NCI-H446 (cell line): ENCODE measurements at places on chromosomes 12 and 14.

DNA sequence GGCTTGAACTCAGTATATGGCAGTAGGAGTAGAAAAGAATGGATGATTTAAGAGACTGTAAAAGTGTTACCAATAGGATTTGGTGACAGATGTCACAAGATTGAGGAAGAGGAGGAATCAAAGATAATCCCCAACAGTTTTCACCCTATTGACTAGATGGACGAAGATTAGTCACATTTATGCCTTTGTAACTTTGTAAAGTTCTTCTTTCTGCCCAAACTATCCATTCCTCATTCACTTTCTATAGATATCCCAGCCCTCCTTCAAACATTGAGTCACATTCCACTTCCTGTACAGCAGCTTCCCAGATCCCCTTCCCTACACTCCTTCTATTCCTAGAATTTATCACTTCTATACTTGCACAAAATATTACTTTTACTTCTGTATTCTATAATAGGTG is 207.9 kb downstream of the BTG1 start:
- no peak for DNase-seq

DNA sequence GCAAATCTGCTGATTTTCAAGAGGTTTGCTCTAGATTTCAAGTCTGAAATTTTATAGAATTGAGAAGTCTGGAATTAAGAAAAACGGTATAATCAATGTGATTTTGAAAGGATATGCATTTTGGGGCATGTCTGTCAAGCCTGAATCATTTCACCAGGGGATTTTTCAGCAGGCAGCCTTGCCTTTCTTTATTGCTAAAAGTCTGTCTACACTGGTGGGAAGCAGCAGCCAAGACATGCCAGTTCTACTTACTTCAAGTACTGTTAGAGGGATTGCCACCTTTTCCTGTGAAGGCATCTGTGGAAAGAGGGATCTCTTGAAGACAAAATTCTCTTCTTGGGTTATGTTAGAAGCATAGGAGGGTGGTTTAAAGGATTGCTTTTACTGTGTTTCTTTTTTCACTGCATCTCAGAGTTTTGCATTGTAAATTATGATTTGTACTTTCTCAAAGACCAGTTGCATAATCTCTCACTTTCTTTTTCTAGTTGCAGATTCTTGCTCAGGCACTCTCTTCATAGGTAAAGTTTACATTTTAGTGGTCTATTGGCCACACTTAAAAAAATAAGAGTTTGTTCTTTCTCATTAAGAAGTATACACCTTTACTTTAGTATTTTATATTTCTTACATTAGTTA is 837.0 kb downstream of the GALC start:
- DNase-seq, result no peak

DNA sequence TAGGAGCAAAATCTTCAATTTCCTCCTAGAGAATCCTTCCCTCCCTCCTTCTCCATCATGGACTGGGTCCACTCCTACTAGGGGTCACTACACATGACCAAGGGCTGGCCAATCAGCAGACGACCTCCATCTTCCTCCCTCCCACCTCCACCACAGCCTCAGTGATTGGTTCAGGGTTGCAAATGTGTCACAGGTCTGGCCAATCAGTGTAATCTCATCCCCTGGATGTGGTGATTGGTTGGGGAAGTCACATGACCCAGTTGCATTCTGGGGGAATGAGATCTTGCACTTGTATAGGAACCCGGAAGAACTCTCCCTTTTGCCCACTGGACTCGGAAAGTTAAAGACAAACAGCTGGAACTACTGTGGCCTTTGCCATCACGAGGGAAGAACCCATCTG is 169.2 kb downstream of the PIWIL1 start:
- no peak for DNase-seq

DNA sequence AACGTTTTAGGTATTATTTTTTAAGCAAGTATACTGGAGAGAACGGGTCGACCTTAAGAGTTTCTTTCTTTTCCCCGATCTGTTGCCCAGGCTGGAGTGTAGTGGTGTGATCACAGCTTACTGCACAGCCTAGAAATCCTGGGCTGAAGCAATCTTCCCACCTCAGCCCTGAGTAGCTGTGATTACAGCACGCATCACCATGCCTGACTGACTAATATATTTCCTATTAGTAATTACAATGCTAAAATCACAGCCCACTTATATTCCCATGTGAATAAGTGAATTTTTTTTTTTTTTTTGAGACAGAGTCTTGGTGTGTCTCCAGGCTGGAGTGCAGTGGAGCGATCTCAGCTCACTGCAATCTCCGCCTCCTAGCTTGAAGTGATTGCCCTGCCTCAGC is 50.4 kb downstream of the DICER1 start:
- no peak for DNase-seq

DNA sequence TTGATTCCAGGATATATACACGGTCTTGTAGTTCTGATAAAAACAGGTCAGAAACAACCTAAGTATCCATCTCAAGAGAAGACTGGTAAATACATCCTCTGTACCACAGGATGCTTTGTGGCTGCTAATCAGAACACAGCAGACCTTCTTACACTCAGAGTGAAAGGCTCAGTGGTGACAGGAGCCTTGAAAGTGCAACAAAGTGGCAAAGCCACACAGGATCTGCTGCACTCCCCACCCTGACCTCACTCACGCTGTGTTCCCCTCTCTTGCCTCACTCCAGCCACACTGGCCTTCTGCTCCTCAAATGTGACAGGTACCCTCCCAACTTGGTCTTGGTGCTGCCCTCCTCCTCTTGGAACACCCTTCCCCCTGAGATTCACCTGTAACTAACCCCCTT is 98.1 kb upstream of the GRIP1 start:
- DNase-seq, result no peak

DNA sequence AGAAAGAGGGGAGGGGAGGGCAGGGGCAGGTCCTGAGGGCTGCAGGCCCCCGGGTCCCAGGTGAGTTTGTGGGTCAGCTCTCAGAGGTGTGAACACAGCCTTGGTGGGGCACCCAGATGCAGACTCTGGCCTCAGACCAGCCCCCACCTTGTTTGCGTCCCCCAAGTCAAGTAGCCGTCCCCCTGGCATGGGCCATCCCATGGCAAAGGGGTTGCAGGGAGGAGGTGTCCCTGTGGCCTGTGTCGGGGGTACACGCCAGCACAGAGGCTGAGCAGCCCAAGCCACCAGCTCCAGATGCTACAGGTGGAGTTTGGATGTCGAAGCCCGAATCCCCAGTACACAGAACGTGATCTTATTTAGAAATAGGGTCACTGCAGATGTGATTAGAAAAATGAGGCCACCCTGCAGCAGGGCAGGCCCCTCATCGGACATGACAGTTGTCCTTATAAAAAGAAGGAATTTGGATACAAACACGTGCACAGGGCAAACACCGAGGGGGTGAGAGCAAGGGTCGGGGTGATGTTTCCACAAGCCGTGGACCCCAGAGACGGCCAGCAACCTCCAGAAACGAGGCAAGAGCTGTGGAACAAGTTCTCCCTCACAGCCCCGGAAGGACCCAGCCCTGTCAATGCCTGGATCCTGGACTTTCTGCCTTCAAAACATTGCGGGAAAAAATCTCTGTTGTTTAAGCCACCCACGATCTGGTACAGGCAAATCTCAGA is 141.2 kb upstream of the C14orf180 start:
- no peak for DNase-seq

DNA sequence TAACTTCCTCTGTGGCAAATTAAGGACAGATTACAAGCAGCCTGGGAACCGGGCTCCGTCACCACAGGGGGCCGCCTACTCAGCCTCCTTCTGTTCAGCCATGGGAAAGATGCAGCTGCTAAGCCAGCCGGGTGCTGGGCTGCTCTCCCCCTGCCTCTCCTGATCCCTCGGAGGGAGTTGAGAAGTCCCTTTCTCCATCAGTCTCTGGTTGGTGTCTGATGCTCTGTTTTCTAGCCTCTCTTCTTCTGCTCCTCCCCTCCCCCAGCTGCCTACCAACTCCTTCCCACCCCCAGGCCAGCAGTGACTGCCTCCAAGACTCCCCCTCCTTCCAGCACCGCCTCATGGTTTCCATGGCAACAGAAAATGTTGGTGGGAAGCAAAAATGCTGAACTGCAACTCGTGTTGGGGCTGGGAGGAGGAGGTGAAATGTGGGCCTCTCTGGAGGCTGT is 486.7 kb downstream of the APAF1 start:
- peak; percentile 84 for DNase-seq

GRCh38 chr14:104401785-104402184 is 177.8 kb upstream of the C14orf180 start:
- no peak for DNase-seq

- no peak for DNase-seq
These were observed 7.7 kb downstream of the FZD10 start for GRCh38 chr12:130169924-130170323.

DNA sequence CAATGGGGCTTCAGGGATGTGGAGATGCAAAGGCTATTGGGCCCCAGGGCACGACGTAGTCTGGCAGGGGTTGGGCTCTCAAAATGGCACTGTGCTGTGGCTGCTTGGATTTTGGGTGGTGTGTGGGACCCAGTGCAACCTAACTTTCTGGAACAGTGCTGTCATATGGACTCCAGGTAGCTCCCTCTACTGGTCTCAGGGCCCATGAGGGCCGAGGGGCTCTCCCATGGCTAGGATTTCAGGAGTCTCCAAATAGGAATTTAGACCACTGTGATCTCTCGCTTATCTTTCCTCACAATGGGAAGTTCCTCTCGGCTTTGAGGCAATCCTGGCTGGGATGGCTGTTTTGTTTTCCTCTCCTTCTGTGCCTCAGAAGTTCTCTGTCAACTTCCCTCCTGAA is 68.2 kb upstream of the MUCL1 start:
- DNase-seq, result no peak

DNA sequence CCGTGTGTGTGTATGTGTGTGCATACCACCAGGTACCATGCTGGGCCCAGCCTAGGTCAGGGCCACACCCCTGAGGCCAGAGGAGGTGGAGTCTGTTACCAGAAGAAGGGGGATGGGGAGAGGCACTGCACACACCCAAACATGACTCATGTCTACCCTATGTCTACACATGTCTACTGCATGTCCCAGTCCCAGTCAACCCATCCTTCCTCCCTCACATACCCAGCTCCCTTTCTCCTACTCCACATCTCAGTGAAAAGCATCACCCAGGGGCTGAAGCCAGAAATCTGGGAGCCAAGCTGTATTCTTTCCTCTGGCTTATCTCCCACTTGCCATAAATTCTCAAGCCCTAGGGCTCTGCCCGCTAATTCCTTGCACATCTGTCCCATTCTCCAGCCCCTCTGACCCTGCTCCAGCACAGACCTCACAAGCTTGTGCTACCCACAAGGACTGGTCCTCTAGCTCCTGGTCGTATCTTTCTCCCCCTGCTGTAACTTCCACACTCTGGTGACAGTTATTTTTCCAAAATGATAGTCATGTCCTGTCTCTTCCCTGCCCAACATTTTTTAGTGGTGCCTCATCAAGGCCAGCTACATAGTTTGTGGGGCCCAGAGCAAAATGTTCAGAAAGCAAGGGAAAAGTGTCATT is 18.0 kb upstream of the APPL2 start:
- no peak for DNase-seq

- no peak for DNase-seq
These were observed 32.1 kb downstream of the GALNT16 start for GRCh38 chr14:69291891-69292561.

DNA sequence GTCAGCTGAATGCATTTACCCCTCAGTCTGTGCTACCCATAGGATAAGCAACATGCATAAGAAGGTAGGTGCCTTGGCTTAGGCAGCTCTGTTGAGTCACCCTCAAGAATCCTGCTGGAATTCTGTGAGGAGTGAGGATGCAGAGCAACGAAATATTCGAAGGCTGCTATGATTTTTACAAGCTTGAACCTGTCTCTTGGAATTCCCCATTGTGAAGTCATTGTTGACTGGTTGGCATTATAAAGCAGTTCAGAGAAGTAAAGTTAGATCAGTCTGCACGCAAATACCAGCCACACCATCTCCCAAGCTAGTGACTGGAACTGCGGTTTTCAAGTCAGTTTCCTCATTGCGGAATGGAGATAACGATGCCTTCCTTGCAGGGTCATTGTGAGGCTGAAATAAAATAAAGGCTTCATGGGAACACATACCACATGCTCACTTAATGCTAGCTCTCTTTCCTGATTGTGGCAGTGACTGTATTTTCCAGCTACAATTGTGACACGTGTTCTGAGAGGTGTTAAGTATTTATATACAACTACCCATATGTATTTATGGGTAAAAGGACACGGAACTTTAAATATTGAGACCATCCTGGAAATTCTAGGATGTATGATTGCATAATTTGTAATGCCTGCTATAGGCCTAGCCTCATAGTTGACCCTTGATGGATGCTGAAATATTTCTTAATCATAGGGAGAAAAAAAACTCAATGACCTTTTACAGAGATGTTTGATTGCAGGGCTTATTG is 96.7 kb downstream of the ETV6 start:
- no peak for DNase-seq

DNA sequence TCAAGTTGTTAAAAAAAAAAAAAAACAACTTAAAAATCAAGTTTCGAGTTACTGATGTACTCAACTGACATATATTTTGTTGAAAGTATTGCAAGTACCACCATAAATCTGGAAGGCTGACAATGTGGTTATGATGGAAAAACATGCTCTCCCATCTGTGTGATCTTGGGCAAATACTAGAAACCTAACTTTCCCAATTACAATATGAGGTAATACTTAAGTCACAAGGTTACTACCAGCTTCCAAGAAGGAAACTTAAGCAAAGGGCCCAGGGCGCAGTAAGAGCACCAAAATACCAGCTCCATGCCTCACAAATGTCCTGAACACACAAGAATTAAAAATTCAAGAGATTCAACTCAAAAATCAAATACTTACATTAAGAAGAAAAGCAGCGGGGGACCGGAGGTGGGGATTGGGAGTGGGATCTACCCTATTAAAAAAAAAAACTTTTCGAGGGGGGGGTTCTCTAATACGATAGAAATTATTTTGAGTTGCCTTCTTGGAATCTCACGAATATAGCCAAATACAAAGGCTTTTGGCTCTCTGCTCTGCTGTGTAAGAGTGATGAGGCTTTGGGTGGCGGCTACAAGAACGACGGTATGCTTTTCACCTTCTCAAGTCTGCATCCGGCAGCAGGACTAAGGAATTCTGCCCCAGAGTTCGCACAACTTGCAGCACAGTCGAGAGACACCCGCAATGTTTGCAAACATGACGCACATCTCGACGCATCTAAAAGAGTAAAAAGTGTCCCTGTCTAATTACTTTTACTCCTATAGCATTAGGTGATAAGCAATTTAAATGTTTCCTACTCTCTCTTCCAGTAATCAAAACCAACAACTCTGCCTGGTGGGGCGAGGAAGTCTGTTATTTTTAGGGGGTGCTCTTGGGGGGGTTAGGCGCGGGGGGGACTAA is 1.1 kb downstream of the SAV1 start:
- peak; percentile 4 for DNase-seq

GRCh38 chr12:115944837-115945490 is 332.5 kb downstream of the MED13L start:
- DNase-seq, result no peak

- DNase-seq, result peak; percentile 98
These were observed 26.3 kb upstream of the BCDIN3D start for GRCh38 chr12:49868952-49869815.

GRCh38 chr12:52056801-52057637 is 5.8 kb downstream of the NR4A1 start:
- peak; percentile 57 for DNase-seq

DNA sequence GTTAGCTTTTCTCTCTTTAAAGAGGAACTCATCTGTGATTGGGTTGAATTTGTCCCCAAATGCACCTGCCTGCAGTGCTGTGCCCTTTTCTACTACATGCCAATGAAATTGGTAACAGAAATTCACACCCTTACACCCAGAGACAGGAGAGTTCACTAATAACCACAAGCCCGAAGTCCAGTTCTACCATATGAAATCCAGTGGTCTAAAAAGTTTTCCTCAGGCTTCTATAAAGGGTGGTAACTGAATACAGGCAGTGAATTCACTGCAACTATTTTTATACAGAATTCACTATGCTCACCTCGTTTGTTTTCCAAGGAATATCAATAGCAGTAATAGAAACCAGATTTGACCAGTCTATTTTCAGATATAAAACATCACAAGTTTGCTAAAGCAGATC is 31.5 kb upstream of the SOS2 start:
- DNase-seq, result no peak
